GM12892 (cell line): ENCODE measurements at places on chromosomes 5 and 9.

DNA sequence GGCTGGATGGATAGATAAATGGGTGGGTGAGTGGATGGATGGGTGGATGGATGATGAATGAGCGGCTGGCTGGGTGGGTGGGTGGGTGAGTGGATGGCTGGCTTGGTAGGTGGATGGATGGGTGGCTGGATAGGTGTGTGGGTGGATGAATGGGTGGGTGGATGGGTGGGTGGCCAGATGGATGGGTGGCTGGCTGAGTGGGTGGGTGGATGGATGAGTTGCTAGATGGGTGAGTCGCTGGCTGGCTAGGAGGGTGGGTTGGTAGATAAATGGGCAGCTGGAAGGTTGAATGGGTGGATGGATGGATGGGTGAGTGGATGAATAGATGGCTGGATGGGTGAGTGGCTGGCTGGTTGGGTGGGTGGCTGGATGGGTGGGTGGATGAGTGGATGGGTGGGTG lies 27.9 kb upstream of the CEP72 start:
- no peak for DNase-seq

GRCh38 chr9:116706310-116707290 lies 19.5 kb downstream of the TRIM32 start:
- no peak for DNase-seq

DNA sequence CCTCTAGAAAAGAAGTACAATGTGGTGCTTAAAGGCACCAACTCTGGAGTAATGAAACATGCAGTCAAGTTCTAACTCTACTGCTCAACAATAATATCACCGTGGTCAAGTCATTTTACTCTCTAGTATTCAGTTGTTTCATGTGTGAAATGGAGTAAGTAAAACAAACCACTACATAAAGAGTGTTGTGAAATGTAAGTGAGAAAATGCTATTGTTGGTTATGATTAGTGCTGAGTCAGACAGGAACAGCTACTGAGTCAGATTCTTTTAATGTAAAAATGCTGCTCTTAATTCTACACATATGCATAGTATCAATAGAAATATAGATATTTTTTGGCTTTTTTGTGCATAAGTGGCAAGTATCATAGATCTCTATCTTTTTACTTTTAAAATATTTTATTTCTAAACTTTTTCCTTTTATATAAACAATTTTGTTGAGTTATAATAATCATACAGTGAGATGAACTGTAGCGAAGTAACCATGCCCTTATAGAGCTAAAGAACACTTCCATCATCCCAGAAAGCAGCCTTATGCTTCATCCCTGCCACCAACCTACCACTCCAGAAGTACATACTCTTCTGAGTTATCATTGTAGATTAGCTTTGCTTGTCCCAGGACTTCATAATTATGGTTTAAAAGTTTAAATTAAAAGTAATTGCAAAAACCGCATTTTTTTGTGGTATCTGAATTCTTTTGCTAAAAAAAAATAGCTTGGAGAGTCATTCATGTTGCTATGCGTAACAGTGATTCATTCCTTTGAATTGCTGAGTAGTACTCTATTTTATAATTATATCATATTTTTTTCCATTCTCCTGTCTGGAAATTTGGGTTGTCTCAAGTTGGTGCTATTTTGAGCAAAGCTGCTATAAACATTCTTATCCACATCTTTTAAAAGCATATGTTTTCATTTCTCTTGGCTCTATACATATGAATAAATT lies 548.2 kb upstream of the CLINT1 start:
- no peak for DNase-seq

DNA sequence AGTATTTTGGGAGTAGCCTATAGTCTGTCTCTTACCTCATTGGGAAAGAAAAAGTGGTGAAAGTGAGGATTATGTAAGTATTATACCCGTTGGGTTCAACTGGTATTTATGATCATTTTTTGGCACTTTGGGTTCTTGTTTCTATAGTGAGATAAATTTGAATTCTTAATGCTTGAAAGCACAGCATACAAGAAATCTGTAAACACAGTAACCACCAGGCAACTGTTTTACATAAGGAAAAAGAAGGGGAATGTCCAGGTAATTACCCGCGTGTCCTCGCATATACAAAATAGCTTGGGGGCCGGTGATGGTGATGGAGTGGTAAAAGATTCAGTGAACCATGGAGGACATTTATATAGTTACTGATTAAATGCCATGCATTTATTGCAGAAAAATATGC lies 60.5 kb downstream of the BASP1 start:
- DNase-seq = no peak
